EL (cell line): ENCODE measurements at places on chromosomes 5 and 9.

- DNase-seq = no peak
Measured at GRCh38 chr9:36934478-36935065, 99.5 kb downstream of the PAX5 start.

- no peak for DNase-seq
Measured at GRCh38 chr5:168438349-168438748, 47.9 kb upstream of the RARS1 start.

GRCh38 chr5:180982008-180982741 is 6.5 kb upstream of the BTNL3 start:
- no peak for DNase-seq

- DNase-seq = no peak
Measured at GRCh38 chr5:118441956-118442355, 546.4 kb downstream of the DTWD2 start.

- no peak for DNase-seq
Measured at GRCh38 chr5:130335117-130335516, 430.9 kb downstream of the CHSY3 start.

DNA sequence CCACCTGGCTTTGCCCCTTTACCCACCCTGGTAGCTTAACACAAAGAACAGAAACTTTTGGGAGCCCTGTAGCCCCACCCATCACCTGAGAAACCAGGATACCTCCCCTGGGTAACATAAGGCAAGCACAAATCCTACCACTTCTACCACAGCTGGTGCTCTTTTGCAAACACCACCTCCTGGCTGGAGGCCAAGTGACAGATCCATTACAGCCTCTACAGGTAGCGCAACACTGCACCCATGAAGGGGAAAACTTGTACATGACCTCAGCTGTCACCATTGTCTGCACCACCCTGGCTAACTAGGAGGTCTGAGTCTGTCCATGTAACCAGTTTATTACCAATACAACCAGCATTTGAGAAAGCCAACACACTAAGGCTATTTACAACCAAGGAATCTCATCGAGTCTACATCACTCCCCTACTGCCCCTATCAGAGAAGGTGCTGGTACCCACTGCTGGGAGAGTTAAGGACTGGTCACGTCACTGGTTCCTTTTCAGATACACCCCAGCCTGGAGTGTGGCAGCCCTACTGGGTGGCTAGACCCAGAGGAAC is 128.6 kb downstream of the PJA2 start:
- no peak for DNase-seq

DNA sequence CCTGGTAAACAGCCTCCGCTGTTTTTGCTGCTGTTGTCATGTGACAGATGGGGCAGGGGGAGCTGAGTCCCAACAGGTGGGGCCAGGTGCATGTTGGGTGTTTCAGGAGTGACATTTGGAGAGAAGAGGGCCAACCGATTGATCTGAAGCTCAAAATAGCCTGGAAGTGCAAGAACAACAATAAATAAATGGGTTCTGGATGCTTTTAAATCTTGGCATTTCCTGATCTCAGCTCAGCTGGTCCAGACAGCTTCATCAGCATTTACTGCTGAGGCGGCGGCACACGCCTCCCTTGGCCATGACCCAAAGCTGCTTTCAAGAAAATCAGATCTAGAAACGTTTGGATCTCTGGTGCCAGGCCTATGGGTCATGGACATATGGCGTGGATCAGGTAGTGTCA is 70.5 kb downstream of the PPARGC1B start:
- DNase-seq = no peak

DNA sequence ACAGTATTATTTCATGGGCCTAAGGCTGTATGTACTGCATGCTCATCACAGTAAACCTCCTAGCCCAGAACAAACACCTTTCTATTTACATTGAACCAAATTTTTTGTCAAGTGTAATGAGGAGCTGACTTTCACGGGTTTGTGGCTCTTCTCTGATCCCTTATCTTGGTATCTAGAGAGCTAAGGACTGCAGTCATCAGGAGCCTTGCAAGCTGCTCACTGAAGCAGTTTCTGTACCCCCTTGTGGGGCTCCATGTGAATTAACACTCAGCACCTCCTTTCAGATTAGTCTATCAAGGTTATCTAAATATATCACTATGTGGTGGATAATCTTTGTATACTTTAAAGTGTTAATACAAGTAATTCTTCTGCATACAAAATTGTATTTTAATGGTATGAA is 108.2 kb downstream of the AUH start:
- DNase-seq = peak; percentile 29

- DNase-seq = no peak
Measured at GRCh38 chr9:15271403-15271802, 35.6 kb downstream of the TTC39B start.

GRCh38 chr5:173512637-173513435 is 103.6 kb downstream of the BOD1 start:
- DNase-seq = no peak
